Activated gamma-delta T cell treated with anti-CD3 and anti-CD28 coated beads, Interleukin-2, amount 50 U/mL, for 16 hours (primary cell): ENCODE measurements at places on chromosomes 1 and 21.
A peak's percentile ranks its signal among the peaks of the same experiment; 100 is the strongest.

- DNase-seq: no peak
These were observed 280.3 kb downstream of the HMCN1 start for GRCh38 chr1:186014370-186015037.

DNA sequence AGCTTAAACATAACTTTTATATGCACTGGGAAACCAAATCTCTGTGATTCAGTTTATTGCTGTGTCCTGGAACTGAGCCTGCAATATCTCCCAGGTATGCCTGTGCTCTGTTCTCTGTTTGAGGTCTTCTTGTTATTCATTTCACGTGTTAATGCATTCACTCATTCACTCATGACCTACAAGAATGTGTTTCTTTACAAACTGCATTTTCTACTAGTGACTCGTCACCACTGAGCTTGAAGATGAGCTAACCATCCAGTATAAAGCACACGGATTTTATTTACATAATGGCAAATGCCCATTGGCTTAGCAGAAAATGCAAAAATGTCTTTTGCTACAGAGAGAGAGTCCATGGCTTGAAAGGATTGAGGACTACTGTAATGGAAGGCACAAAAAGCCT, 75.0 kb upstream of the DUSP10 start:
- no peak for DNase-seq

GRCh38 chr1:150511551-150511950, 3.6 kb downstream of the ECM1 start:
- no peak for DNase-seq

GRCh38 chr1:50841791-50842387, 118.2 kb downstream of the FAF1 start:
- DNase-seq: no peak

DNA sequence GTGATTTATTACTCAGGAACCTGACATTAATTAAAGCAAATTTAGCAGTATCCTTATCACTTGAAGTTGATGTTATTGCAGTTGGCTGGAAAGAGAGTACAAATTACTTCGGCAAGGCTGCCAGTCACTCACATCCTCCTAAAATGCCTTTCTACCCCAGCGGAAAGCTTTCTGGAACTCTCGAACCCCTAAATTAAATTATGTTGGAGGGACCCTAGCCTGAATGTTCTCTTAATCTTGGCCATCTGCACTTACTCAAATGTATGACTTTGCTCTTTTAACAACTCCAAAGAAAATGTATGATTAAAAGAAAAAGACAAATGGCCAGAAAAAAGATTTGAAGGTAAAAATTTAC, 242.6 kb upstream of the USP25 start:
- no peak for DNase-seq

DNA sequence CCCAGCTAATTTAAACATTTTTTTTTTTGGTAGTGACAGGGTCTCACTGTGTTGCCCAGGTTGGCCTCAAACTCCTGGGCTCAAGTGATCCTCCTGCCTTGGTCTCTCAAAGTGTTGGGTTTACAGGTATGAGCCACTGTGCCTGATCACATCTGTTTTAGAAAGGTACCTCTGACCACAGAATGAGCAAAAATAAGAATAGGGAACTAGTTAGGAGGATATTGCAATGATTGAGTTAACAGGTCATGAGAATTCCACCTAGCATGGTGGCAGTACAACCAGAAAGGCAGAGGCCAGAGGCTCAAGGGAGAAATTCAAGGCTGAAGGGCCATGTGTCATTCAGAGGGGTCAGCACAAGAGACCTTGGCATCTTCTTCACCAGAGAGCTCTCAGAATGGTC, 49.6 kb downstream of the ELAPOR1 start:
- DNase-seq: no peak

DNA sequence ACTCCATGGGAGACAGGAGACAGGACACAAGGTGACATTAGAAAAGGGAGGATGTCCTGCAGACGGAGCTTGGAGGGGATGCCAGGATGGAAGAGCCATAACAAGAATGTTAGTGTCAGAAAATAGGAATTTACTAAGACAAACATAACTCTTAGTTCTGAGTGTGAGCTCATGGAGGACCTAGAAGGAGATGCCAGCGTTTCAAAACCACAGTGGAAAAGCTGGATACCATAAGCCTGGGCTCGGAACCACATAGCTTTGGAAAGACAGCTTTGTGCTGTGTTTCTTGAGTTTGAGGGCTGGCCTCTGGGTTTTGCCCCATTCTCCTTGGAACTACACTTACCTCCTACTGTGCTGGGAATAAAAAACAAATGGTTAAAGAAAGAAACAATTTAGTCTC, 128.4 kb downstream of the S1PR1 start:
- DNase-seq: no peak

- DNase-seq: peak; percentile 5
These were observed 636 bp downstream of the INTS3 start for GRCh38 chr1:153728305-153729066.

GRCh38 chr1:185363205-185363604, 46.2 kb upstream of the IVNS1ABP start:
- no peak for DNase-seq

- DNase-seq: no peak
These were observed 757.1 kb downstream of the KCNT2 start for GRCh38 chr1:195851016-195851601.

- no peak for DNase-seq
These were observed 15.1 kb downstream of the MAB21L3 start for GRCh38 chr1:116126281-116126680.
